Activated CD4-positive, alpha-beta T cell treated with anti-CD3 and anti-CD28 coated beads for 36 hours (primary cell): ENCODE measurements at places on chromosomes 6 and 20. TPM values are rescaled to one million over a fixed set of nuclear protein-coding genes. Genes with fewer than 3 reads are reported as not detected.

DNA sequence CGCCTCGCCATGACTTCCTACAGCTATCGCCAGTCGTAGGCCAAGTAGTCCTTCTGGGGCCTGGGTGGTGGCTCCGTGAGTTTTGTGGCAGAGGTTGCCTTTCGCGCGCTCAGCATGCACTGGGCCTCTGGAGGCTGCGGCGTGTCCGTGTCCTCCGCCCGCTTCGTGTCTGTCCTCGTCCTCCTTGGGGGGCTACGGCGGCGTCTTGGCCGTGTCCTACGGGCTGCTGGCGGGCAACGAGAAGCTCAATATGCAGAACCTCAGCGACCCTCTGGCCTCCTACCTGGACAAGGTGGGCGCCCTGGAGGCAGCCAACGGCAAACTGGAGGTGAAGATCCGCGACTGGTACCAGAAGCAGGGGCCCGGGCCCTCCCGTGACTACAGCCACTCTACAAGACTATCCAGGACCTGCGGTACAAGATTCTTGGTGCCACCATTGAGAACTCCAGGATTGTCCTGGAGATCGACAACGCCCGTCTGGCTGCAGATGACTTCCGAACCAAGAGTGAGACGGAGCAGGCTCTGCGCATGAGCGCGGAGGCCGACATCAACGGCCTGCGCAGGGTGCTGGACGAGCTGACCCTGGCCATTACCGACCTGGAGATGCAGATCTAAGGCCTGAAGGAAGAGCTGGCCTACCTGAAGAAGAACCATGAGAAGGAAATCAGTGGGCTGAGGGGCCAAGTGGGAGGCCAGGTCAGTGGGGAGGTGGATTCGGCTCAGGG is 296.3 kb downstream of the OGFRL1 start:
- no peak for DNase-seq

The SPATA25 gene
- total RNA-seq, result 0.66 TPM

GRCh38 chr6:155165029-155165710 is 98.6 kb upstream of the CLDN20 start:
- DNase-seq, result no peak

DNA sequence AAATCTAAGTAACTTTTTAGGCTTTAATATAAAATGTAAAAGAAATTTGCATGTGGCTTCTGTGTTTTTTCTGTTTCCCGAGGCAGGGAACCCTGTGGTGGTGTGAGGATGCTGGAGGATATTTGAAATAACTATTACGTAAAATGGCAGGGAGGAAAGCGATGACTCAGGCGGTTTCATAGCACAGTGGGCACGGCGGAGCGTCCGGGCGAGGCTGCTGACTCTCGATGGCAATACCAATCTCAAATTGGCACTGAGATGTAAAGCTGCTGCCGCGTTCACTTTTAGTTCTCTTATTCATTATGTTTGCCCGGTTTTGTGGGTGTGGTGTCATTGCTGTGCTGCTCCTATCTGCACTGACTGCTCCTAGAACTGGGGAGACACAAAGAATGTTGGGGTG is 254.3 kb downstream of the THBS2 start:
- no peak for DNase-seq

The DLK2 gene
- 2.0 TPM for total RNA-seq

GRCh38 chr6:38213251-38213658 is 393.7 kb downstream of the ZFAND3 start:
- DNase-seq, result no peak

DNA sequence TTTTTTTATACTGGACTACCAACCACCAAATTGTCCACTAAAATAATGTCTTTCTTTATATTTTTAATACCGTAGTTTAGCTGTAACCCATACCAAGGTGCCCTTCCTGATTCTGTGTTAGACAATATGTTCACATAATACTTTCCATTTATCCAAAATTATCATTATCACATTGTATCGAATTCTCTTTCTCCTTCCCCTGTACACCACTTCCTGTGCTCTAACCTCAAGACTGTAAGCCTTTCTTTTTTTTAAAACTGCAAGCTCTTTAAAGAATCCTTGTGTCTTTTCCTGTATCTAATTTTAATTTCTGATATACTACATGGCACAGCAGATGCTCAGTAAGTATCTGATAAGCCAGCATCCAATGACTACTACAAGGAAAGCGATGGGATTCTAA is 917.5 kb downstream of the EYS start:
- DNase-seq, result no peak

GRCh38 chr6:106620931-106621672 is 8.2 kb downstream of the RTN4IP1 start:
- DNase-seq, result no peak

DNA sequence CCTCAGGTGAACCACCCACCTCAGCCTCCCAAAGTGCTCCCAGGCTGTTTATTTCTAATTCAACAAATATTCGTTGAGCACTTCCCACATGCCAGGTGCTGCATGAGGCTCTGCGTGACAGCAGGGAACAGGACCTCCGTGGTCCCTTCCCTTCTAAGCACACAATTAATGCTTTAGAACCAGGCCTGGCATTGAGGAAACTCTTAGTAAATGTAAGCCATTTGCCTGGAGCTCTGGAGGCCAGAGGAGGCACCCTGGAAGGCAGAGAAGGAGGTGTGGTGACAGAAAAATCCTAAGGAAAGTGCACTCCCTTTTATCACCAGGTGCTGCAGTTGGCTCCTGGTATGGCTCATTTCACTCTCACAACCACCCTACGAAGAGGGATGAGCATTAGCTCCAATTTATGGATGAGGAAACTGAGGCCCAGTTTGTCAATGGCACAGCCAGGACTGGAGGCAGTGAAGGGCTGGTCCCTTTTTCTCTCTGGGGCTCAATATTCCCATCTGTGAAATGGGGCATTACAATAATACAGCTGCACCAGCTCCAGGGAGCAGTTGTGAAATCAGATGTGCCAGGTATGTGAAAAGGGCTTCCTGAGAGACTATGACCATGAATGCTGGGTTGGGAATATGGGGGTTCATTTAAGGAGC is 8.1 kb upstream of the ID1 start:
- DNase-seq, result no peak

GRCh38 chr6:30686908-30687658 is 638 bp upstream of the PPP1R18 start:
- peak; percentile 90 for DNase-seq

DNA sequence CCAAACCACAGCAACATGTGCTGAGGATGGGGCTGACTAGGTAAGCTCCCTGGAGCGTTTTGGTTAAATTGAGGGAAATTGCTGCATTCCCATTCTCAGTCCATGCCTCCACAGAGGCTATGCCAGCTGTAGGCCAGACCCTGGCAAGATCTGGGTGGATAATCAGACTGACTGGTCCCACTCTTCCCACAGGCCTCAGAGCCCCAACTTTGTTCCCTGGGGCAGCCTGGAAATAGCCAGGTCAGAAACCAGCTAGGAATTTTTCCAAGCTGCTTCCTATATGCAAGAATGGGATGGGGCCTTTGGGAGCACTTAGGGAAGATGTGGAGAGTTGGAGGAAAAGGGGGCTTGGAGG is 1.5 kb upstream of the VEGFA start:
- DNase-seq, result no peak

The TREML2 gene
- 8.2 TPM for total RNA-seq
